ENCODE measurements at places on chromosomes 11 and 22.
A peak's percentile ranks its signal among the peaks of the same experiment; 100 is the strongest.

GRCh38 chr11:2277008-2277346 lies 6.6 kb upstream of the ASCL2 start:
- DNase-seq: no peak

DNA sequence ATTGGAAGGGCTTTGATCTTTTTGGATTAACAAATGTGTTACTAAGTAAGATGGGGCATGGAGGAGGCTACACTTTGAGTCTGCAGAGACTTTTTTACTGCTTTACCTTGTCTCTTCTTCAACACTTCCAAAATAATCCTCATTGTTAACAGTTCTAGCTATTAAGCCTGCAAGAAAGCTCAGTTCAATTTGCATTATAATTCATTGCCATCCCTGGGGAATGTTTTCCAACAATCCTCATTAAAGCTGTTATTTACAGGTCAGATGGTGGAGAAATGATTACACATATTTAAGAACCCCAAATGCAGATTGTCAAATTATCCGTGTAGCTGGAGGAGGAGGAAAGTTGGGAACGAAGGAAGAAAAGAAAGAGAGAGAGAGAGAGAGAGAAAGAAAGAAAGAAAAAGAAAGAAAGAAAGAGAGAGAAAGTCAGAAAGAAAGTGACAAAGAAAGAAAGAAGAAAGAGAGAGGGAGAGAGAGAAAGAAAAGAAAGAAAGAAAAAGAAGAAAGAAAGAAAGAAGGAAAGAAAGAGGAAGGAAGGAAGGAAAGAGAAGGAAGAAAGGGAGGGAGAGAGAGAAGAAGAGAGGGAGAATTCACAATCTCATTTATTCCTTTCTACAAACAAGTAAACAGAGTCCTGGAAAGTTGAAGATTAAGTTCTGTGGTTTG lies 443.9 kb downstream of the INSC start:
- DNase-seq: no peak

DNA sequence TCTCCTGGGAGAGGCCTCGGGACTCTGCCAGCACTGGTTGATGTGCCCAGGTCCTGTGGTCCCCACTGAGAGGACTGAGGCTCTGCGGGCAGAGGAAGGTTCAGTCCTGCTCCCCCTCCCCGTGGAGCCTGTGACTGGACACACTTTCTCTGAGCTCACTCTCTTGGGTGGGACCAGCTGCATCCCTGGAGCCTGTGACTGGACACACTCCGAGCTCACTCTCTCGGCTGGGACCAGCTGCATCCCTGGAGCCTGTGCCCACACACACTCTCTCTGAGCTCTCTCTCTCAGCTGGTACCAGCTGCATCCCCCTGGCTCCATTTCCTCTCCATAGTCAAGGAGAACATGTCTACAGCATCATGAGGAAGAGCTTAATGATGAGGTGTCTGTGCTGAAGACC lies 39.5 kb downstream of the TOLLIP start:
- DNase-seq: no peak

GRCh38 chr11:115126092-115126491 lies 378.1 kb downstream of the CADM1 start:
- no peak for DNase-seq

- no peak for DNase-seq
These were observed 182.0 kb upstream of the MTMR2 start for GRCh38 chr11:96105944-96106343.

DNA sequence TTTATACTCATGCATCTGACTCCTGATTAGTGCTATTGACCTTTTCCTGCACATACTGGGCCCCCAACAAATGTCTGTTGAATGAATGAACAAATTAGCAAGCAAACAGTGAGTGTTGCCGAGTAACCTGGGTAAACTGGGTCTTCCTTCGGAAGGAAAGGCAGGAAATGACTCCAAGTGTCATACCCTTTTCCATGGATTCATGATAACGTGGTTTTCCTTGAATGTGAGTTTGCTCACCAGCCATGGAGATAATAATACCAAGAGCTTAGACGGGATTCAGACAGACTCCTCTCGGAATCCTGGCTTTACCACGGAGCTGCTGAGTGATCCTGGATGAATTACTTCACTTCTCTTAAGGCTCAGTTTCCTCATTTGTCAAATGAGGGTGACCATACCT lies 16.7 kb downstream of the TECTA start:
- DNase-seq: no peak

GRCh38 chr22:37079668-37080171 lies 28.2 kb downstream of the KCTD17 start:
- DNase-seq: no peak

GRCh38 chr11:133576351-133576750 lies 44.0 kb upstream of the OPCML start:
- DNase-seq: peak; percentile 12

GRCh38 chr11:26040339-26040738 lies 291.6 kb upstream of the ANO3 start:
- no peak for DNase-seq

DNA sequence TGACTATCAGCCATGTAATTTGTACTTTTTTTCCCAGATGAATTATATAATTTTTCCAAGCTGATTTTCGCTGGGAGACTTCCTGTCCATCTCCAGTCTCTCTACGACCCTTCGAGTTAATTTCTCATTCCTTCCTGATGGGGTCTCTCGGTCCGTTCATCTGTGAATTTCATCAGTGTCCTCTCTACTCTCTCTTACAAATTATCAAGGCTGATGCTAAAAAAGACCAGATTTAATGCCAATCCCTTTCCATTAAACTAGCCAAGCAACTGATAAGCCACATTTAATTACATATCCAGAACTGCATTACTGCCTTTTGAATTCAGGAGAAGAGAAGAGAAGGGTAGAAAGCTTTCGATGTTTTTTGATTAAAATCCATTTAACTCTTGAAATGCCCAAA lies 25.8 kb downstream of the VSIG10L2 start:
- DNase-seq: no peak

DNA sequence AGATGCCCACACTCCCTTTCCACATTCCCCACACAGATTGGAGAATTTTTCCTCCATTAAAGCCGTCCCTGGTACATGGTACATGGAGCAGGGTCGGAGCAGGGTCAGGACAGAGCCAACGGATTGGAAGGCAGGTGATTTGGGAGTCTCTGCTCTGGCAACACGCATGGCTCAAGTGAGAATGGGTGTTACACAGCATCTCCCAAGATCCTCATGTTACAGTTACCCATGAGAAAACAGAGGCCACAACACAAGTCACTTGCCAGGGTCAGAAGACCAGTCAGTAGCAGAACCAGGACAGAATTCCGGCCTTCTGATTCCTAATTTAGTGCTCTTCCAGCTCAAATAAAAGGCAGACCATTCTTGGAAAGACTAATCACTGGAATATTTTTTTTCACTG lies 7.7 kb upstream of the F2 start:
- DNase-seq: no peak

DNA sequence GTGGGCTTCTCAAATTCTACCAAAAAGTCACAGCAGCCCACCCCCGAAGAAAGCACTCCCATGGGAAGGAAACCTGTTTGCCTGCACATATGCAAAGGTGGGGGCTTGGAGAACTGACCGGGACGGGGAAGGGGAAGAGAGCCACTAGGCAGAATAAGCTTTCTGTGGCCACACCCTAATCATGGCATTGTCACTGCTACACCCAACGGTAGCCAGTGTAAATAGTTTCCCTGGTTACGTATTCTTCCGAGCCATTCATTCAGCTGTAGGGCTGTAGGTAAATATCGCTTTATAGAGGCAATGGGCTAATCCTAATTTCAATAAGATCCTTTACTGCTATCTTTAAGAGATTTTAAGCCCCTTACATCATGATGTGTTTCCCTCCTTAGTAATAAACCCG lies 61.7 kb downstream of the PRDM11 start:
- DNase-seq: no peak

DNA sequence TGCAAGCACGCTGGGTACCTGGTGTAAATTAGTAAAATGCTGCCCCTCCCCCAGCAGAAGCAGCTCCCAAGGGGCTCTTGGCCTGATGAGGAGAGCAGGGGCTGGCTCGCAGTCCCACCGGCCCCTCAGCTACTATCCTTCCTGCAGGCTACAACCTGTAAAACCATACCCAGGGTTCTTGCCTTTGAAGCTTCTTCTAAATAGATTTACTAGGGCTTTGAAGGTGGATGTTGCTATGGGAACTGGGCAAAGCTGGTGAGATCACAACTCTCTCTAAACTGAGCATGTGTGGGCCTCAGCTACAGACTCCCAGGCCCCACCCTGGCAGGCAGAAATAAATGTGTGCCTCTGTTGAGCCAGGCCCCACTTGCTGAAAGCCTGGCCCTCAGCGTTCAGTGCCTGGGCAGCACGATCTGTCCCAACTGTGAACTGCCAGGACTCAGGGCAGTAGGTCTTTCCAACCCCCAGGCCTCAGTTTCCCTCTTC lies 18.5 kb downstream of the CD5 start:
- DNase-seq: no peak

- peak; percentile 77 for DNase-seq
These were observed 16.3 kb upstream of the TMEM41B start for GRCh38 chr11:9330387-9331384.

DNA sequence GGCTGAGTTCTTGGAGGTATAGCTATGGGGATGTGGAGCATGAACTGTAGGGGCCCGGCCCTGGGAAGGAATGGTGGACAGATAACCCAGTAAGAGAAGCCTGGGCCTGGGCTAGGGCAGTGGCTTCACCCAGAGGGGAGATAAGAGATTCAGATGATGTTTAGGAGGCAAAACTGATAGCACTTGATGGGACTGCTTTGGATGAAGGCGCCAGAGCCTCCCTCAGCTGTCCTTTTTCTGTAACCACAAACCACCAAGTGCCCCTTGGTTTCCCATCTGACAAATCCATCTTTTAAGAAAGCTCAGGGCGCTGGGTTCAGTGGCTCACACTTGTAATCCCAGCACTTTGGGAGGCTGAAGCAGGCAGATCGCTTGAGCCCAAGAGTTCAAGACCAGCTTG lies 23.4 kb downstream of the RELT start:
- DNase-seq: no peak

GRCh38 chr11:76694664-76695063 lies 24.1 kb upstream of the LRRC32 start:
- peak; percentile 49 for DNase-seq

- no peak for DNase-seq
These were observed 35.1 kb downstream of the CSF2RB start for GRCh38 chr22:36948273-36949225.

- DNase-seq: no peak
These were observed 12.3 kb downstream of the TBX1 start for GRCh38 chr22:19772673-19773469.

GRCh38 chr22:28268850-28269249 lies 349.8 kb upstream of the PITPNB start:
- peak; percentile 62 for DNase-seq

DNA sequence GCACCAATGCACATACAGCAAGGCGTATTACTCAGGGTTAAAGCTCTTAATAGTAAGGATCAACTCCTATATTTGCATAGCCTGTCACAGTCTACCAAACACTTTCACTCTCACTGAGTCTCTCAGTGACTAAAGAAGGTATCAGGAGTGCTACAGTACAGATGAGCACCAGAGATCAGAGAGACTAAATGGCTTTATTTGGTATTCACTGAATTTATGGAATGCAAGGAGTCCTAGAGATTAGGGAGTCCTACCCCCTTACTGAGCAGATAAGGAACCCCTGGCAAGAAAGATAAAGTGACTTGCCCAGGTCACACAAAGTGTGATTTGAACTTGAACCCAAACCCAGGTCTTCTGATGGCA lies 396.4 kb upstream of the CCDC90B start:
- no peak for DNase-seq

DNA sequence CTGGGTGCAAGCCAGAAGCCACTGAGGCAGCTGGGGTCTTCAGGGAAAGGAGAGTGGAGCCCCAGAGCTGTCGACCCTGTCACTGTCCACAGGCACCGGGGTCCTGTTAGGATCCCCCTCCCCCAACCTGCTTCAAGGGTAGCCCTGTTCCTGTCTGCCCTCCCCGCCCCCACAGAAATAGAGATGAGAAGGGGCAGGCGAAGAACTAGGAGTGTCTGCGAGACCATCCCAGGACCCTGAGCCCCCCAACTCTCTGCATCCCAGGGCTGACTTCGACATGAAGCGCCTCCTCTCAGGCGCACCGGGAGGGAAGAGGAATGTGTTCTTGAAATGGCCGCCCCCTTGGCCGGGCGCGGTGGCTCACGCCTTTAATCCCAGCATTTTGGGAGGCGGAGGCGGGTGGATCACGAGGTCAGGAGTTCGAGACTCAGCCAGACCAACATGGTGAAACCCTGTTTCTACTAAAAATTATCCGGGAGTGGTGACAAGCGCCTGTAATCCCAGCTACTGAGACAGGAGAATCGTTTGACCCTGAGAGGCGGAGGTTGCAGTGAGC lies 607 bp upstream of the ZNF70 start:
- peak; percentile 27 for DNase-seq

DNA sequence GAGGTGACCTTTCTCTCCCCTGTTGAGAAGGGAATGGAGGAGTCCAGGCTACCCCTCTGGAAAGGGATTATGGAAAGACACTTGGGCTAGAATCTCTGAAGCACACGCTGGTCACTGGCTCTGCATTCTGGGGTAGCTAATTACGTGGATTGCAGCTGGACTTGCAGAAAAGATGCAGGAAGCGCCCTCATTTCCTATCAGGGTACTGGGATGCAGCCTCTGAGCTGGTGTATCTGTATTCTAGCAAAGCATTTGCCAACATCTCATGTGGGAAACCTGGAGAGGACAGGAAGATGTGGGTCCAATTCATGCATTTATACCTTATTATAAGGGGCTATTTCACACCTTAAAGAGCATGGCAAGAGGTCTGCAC lies 44.3 kb downstream of the CD82 start:
- DNase-seq: no peak

DNA sequence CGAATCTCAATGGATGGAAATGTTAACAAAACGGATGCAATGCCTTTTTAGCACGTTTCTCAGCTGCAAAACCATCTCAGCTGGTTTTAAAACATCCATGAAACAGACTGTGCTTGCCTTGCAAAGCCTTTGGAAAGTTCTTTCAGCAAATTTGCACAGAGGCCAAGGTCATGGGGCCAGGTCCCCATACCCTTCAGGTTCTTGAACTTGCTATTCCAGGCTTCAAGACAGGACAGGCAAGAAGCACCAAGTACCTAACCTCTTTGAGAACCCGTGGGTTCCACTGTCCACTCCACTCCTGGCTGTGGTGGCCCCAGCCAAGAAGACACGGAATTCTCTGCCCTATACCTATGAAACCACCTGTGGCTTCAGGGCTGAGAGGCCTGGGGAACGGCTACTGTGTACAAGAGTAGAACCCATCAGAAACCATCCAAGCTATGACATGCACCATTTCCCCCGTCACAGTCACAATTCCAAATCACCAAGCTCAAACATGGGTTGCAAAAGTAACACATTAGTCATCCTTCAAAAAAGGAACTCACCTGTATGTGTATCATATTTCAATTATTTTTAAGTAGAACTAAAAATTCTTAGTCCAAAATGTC lies 17.0 kb downstream of the TNKS1BP1 start:
- no peak for DNase-seq

- peak; percentile 68 for DNase-seq
These were observed 6.7 kb downstream of the SLC37A2 start for GRCh38 chr11:125069796-125070195.

GRCh38 chr22:20937794-20938671 lies 20.8 kb downstream of the CRKL start:
- DNase-seq: no peak
